RWPE2 (cell line): ENCODE measurements at places on chromosomes 3 and 15.

DNA sequence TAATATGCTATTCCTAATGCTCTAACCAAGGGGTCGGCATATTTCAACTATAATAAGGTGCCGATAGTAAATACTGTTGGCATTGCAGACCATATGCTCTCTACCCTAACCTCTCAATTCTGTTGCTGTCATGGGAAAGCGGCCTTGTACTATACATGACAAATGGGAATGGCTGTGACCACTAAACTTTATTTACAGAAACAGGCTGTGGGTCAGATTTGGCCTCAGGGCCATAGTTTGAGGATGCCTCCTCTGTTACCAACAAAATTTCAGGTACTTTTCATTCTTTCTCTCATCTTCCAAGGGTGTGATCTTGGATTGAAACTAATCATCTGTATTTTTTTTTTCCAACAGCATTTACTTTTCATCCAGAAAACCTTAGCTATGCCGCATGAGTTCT is 242.0 kb downstream of the MAGI1 start:
- DNase-seq: no peak

- no peak for DNase-seq
These were observed 22.3 kb downstream of the FANCD2OS start for GRCh38 chr3:10085738-10086137.

- DNase-seq: no peak
These were observed 96.6 kb downstream of the EFL1 start for GRCh38 chr15:82165948-82166376.

DNA sequence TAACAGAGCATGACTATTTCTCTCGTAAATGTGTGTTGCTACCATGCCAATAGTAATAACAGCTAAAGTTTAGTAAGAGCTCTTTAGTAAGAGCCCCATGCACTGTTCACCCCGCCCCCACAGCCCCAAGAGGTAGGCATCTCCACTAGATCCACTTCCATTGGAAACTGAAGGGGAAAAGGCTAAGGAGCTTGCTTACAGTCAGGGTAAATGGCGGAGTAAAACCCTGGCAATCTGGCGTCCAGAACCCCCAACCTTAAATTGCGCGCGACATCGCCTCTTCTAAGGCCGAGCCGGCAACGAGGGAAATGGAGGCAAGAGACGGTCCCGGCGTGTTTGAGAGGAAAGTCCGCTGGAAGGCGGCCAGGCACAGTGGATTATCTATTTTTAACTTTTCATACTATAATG is 654 bp upstream of the C3orf38 start:
- DNase-seq: peak; percentile 38

- no peak for DNase-seq
These were observed 20.7 kb downstream of the MB21D2 start for GRCh38 chr3:192897005-192897404.

- DNase-seq: peak; percentile 79
These were observed 129.5 kb downstream of the THRB start for GRCh38 chr3:24365168-24365567.

- DNase-seq: no peak
These were observed 35.1 kb downstream of the CTXND1 start for GRCh38 chr15:80216911-80217310.

- no peak for DNase-seq
These were observed 491.2 kb upstream of the PDZRN3 start for GRCh38 chr3:74115906-74116305.

GRCh38 chr15:76439542-76439941 is 103.0 kb downstream of the ISL2 start:
- no peak for DNase-seq

DNA sequence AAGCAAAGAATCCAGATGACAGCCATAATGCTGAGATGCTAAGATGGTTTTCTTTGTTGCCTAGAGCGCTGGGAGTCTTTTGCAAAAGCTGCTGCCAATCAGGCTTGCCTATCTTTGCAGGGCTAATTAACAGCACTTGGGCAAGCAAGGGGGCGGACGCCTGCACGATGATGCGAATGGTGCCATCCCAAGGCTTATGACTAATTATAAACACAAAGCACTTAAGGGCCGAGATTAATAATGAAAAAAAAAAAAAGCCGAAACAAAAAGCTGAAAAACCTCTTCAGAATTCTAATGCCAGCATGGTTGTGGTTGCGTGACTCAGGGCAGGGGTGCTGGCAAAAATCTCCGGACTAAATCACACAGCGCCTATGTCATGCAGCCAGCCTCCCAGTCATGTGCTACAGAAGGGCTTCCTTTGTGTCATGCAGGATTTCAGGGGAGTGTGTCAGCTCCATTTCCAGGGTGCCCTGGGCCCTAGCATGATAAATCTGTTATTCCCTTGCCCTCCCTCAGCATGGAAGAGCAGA is 185.0 kb upstream of the ANKRD28 start:
- peak; percentile 90 for DNase-seq

GRCh38 chr15:101044625-101045235 is 125.6 kb downstream of the LRRK1 start:
- DNase-seq: peak; percentile 29

DNA sequence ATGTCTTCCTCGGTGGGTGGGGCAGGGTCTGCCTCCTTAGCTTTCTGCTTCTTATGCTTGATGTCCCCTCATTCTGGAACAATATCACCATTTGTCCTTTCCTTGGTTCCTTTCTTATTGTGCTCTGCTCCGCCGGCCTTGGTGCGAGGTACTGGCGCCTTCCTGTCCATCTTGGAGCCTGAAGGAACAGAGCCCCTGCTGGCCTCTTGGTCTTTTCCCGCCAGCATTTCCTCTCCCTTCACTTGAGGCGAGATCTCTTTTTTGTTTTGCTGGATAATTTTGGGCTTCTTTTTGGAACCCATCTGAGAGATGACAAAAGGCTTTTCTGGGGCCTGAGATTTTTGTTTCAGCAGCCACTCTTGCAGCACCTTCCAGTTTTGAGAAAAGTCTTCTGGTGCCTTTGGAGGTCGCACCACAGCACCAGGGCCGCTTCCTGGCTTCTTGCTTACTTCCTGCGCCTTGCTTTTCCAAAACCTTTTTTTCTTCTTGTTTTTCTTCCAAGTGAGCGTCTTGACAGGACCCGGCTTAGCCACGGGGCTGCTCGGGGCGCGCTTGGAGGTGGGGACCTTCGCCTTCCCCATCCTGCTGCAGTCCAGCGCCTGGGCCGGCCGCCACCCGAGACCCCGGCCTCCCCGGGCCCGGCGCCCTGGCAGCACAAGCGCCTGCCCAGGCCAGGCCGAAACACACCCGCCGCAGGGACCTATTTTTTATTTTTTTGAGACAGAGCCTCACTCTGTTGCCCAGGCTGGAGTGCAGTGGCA is 127.1 kb downstream of the KLF13 start:
- DNase-seq: peak; percentile 48

DNA sequence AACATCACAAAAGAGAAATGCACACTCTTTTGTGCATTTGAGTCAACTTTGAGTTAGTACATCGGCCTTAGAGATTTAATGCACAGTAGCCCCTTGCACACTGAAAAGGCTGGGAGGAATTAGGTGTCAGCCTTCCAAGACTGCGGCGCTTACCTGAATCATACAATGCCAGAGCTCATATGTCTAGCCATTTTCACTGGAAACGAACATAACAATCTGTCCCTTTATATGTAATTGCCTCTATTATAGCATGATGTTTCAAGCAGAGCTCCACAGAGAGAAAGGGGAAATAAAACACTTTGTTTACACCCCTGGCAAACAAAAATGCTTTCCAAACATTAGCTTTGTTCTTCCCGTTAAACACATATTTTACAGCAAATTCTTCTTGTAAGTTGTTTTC is 315.7 kb upstream of the SLCO3A1 start:
- no peak for DNase-seq

DNA sequence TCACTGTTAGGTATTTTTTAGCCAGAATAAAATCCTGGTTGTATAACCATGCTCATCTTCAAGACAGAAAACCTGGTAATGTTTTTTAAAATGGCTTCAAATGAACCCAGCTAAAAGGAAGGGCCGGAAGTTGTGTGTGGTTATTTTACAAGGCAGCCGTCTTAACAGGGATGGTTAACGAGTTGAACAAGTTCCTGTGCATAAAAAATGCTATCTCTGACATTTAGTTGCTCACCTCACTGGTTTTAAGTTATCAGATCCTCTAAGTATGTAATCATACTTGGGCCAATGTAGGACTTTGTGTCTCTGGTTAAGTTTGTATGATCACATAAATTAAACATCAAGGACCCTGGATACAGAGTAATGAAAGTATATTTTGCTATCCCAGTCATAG is 2.1 kb downstream of the ATP11B start:
- no peak for DNase-seq

DNA sequence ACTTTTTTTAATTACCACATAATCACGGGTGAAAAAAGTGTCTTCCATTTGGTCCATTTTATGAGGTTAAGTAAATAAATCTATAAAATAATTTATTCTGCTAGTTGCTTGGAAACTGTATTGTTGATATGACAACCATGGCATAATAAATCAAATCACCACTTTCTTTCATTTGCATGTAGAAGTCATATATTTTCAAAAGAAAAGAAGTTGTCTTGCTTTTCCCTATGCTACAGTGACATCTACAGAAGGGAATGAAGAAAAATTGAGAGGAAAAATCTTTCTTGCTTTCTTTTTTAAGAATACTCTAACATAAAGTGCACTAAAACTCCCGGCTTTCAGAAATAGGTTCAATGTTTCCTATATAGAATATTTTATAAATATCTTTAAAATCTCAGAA is 228.5 kb downstream of the ZBBX start:
- DNase-seq: no peak

DNA sequence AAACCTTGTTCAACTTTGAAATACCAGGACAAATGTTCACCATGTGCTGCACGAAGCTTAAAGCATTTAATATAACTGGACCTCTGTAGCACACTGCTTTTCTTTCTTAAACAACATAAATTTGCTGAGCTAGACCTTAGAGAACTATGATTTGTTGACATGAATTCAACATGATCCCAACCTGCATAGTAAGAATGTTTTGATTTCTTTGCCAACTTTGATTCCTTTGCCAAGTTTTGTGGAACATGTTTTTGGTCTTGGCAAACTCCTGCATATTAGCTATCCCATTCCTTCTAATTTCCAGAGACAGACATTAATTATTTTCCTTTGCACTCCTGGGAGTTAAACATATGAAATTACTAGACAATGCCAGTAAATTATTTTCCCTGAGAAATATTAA is 197.2 kb upstream of the RBMS3 start:
- no peak for DNase-seq

GRCh38 chr3:51734572-51734907 is 27.7 kb downstream of the GRM2 start:
- no peak for DNase-seq

- no peak for DNase-seq
These were observed 2.3 kb downstream of the CAMK1 start for GRCh38 chr3:9767418-9767817.

GRCh38 chr15:44501768-44502366 is 35.1 kb upstream of the EIF3J start:
- DNase-seq: no peak

DNA sequence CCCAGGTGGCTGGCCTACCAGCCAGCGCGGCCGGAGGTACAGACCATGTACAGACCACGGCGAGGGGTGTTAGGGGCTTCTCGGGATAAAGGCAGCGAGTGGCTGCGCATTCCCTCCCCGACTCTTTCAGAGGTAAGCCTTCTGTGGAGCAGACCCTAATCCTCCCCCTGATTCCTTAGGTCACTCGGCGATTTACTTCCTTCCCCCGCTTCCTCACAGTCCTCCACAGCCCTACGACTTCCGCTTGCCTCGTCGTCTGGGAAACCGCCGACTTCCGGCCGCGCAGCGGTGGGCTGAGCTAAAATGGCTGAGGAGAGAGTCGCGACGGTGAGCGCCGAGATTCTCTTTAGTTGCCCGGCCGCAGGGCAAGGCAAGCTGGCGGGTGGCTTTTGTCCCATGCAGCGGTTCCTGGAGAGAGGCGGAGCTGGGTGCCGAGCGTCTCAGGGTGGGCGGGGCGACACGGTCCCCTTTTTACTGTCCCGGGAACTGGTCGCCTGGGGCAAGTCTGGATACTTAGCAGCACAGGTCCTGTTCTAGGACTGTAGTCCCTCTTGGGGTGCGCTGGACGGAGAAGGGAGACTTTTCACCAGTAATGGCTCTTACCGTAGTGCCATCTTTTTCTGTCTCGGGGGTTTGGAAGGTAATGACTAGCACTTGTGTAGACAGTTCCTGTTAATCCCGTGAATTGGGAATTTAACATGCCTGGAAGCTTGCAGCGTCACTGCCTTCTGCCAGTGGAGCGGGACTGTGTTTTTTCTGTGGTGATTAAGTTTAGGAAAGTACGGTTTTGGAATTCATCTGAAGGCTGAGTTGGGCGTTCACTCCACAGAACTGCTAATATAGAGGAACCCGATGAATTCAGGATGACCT is at the start of the genes BBS4 and HIGD2B:
Gene BBS4, plus strand, starts transcription at position 283 of the 870 bp plus-strand sequence. Its CDS starts 21 bp downstream, at position 304.
Gene HIGD2B, minus strand, starts transcription at position 258 of the 870 bp plus-strand sequence. CDS start 9,808 bp downstream, outside the sequence.
- DNase-seq: peak; percentile 91

DNA sequence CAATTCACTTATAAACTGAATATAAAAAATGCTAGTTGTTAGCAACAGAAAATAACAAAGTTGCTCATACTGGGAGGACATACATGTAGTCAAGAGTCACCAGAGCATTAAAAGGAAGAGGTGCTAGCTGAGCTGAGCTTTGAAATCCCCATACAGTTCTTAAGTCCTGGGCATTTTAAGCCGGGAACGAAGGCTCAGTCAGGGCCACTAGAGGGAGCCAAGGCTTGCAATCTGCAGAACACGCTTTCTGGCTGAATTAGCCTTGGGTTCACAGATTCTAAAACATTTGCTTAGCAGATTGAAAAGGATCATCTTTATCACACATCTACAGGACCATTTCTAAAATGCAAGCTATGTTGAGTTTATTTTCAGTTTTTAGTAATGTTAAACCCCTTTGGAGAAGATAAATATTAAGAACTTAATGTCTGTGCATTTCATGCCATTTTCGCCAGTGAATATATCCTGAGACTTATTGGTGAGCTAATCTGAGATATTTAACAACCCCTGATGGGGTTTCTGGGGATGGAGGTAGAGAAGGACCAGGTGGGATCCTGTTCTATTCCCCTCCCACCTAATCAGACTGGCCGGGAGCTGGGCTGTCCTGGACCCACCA is 26.3 kb upstream of the MNS1 start:
- no peak for DNase-seq

GRCh38 chr3:127000119-127000518 is 17.2 kb downstream of the PLXNA1 start:
- no peak for DNase-seq

DNA sequence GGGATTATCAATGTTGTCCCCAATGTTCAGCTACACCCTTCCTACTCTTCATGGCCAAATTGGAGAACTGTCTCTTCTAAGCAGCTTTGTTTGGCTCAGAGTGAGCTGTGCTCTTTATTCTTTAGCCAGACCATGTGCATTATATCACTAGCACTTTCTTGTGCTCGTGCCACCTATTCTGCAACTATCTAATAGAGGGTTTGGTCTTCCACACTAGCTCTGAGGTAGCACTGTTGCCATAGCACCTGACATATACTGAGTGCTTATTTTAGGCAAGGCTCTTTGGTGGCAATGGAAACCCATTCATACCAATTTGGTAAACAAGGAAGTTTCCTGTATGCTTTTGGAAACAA is 394.3 kb upstream of the C2CD4B start:
- no peak for DNase-seq
